ENCODE measurements at places on chromosomes 1 and 21.
A peak's percentile ranks its signal among the peaks of the same experiment; 100 is the strongest.

DNA sequence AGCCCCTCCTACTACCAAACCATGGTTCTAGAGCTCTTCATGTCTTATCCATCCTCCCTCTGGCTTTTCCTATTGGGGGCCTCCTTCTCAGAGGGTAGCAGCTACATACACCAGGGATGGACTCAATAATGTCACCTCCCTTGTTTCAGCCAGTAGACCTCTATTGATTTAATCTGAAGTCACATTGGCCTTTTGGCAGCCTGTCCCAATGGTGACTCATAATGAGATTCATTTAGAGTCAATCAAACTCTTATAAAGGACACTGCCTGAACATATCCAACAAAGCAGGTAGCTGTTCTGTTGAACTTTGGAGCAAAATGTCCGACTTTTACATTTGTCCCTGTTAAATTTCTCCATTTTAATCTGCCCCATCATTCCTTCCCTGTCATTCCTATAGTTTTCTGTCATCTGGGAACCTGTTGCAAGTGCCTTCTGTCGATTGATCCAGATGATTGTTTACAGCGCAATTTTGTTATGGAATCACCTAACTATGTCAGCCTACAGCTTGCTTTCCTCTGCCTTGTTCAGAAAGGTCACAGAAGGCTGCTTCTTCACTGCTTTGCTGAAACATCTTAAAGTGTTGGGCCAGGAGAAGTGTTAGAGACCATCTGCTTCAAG, 105.9 kb downstream of the ETS2 start:
- no peak for DNase-seq

- DNase-seq = no peak
These were observed 63.8 kb downstream of the BCAR3 start for GRCh38 chr1:93617670-93618499.

DNA sequence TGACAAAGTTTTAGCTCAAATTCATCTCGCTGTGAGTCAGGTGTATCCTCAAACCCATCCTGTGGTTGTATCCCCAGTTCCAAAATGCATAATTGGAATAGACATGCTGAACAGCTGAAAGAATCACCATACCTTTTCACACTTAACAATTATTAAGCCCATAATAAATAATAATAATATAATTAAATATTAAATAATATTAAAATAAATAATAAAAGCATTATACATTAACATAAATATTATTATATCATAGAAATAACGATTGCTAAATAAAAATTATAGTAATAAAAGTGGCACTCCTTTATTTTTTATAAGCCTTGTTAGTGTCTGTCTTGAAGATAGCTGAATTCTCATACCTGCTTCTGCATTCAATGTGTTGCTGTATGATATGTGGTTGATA, 257.5 kb upstream of the B3GALT2 start:
- DNase-seq = no peak

DNA sequence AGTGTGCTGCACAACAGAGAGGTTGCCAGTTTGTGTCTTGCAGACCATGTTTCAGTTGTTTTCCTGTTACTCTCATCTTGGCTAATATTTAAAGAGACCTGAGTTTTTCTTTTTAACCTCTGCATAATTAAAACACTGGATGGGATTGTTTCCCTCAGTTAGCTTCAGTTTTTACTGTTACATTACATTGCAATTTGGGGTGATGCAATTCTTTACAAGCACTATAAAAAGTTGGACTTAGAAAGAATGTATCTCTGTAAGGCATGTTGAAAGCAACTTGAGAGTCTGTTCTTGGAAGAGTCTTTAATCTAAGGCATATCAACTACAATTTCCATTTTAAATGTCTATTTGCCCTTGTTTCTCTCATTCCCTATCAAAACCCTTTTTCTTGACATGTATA, 99.1 kb downstream of the DNM3 start:
- no peak for DNase-seq

- no peak for DNase-seq
These were observed 796.3 kb downstream of the LRRIQ3 start for GRCh38 chr1:73401666-73402065.

GRCh38 chr1:54401799-54402198, 4.4 kb downstream of the SSBP3 start:
- no peak for DNase-seq

GRCh38 chr1:208216062-208216461, 28.1 kb downstream of the PLXNA2 start:
- no peak for DNase-seq

DNA sequence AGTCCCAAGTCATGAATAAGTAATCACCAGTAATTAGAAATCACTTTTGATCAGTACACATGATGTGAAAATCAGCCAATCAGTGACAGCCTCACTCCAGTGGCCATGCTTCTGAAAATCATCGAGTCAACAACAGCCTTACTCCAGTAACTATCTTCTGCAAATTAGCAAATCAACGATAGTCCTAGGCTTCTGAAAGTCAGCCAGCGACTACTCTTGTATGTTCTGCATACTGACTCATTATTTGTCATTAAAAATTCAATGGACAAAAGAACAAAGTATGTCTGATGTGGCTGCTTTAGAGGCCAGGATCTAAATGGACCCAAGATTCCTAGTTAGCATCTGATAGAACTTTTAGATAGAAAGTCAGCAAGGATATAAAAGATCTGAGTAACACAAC, 102.5 kb downstream of the GPR52 start:
- no peak for DNase-seq

DNA sequence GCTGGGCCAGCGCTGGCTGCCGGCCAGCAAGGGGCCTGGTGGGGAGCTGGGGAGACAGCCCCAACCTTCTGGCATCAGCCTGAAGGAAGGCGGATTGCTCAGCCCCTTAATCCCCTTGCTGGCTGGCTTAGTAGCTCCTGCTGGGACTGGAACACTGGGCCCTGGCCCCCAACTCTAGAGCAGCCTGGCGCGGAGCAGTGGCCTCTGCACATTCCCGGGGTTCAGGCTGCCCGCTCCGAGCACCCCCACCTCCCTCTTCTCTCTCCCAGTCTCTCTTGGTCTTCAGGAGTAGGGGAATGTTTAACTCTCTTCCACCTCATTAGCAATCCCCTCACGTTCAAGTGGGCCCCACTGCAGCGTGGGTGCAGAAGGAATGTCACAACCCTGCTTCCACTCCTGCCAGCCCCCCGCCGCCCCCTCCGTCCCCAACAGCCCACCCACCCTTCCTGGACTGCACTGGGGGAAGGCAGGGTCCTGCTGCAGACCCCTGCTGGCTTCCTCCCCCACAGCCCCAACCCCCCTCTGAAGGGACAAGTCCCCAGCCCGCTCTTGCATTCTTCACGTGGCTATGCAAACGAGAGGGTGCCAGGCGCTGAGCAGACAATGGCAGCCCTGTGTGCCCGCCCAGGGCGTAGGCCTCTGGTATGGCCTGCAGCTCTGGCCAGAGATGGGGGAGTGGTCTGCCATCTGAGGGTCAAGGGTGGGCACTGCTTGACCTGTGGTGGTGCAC, 980 bp upstream of the CLDN19 start:
- DNase-seq = no peak

GRCh38 chr1:180027949-180028445, 73.4 kb downstream of the CEP350 start:
- no peak for DNase-seq

GRCh38 chr1:31509124-31510072, 66.9 kb upstream of the TINAGL1 start:
- no peak for DNase-seq

DNA sequence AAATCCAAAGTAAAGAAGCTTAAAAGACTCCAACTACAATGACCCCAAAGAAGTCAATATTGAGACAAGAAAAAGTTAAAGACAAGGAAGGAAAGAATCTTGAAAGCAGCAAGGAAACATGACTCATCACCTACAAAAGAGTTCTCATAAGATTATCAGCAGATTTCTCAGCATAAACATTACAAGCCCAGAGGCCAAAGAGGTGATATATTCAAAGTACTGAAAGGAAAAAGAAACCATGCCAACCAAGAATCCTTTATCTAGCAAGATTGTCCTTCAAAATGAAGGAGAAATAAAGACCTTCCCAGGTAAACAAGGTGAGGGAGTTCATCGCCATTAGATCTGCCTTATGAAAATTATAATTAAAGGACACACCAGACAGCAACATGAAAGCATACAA, 49.8 kb downstream of the CSMD2 start:
- DNase-seq = no peak

DNA sequence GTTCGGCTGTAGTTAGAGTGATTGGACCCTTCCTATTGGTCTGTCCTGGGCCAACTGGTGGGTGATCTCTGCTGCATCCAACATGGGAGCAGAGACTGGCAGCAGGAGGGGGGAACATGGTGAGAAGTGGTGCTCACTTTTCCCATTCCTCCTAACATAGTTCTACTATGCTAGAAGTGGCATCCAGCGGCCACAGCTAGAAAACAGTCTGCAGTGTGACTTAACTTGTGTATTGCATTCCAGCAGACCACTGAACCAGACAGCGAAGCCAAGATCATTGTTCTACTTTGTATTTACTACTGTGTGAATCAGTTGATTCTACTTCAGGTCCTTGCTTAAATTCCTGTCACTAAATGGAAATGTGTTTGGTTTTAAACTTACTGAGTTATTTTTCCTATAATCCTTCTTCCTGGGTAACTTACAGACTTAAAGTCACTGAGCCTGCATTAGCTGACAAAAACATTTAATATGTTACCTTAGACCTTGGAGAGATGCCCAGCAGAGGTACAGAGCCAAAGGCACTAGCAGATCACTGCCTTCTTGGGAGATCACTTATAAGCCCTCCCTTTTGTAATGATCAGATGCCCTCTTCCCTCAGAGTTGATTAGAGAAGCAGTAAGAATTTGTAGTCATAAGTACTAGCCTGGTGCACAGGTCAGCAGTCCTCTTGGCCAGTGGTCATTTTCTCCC, 8.2 kb downstream of the FABP3 start:
- DNase-seq = no peak

DNA sequence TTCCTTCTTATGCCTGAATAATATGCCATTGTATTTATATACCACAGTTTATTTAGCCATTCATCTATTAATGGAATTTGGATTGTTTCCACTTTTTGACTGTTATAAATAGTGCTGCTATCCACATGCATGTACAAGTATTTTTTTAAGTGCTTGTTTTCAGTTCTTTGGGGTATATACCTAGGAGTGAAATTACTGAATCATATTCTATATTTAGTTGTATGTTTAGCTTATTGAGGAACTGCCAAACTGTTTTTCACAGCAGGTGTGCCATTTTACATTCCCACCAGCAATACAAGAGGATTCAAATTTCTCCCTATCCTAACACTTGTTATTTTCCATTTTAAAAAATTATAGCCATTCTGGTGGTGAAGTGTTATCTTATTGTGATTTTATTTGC, 7.6 kb upstream of the HJV start:
- DNase-seq = no peak

GRCh38 chr21:35437941-35438340, 388.8 kb upstream of the RUNX1 start:
- DNase-seq = no peak

GRCh38 chr1:62433861-62434617, 2.8 kb upstream of the USP1 start:
- peak; percentile 37 for DNase-seq

- no peak for DNase-seq
These were observed 272.3 kb upstream of the ST6GALNAC5 start for GRCh38 chr1:76595024-76595423.

- DNase-seq = peak; percentile 54
These were observed 39.6 kb downstream of the UCHL5 start for GRCh38 chr1:193019442-193020026.

- no peak for DNase-seq
These were observed 38.0 kb upstream of the RASAL2 start for GRCh38 chr1:178055779-178056471.

GRCh38 chr1:65630855-65631254, 161.8 kb upstream of the PDE4B start:
- no peak for DNase-seq

DNA sequence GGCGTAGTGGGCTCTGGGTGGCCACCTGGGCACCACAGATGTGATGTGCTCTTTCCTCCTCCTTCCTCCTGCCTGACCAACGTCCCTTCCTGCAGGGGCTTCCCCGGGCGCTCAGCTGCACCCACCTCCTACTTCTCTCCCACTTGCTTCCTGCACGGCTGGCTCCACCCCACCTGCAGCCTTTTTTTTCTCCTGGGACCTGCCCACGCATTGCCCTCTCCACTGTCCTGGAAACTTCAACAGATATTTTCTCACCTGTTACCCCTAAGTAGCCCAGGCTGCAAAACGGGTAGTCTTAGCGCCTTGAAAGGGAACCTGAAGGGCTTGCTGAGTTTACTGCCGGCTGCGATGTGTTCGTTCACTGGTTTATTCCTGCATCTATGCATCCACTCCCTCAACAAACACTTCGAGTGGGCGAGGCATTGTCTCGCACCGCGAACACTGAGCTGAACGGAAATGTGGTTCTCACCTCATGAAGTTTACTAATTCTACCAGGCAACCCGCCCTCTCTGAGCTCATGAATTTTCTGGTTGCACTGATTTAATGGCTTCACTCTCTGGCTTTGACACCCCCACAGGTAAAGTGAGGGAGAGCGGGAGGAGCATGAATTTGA, 23.6 kb downstream of the ZBTB18 start:
- no peak for DNase-seq

DNA sequence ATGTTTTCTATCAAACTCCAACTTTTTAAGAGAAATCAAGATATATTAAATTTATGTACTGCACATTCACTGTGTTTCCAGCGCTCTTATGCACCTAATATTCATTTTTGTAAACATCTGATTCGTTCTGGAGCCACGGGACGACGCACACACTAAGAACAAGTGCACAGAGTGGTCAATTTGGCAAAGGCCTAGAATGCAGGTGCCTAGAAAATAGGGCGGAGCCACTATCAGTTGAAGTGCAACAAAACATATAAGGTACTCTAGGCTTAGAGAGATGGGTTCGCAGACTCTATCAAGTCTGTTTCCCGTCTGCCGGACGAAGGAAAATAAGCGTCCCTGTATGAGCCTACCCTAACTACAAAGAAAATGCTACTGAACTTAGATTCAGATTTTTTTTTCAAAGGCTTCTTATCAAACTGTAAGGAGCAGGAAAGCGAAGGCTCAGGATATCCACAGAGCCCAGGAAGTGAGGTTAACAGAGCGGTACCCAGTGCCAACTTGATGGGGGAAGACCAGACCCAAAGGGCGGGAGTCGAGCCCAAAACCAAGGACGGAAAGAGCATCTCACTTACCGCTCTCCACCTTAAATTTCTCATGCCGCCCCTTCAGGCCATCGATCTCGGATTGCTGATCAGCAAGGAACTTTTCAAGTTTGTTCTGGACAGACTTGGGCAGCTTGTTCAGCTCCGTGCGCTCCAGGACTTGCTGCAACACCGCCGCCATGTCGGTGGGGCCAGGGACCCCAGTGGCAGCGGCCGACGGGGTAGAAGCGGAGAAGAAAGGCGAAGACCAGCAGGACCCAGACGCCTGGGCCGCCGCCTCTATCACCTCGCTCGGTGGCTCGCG, 526 bp downstream of the TPR start:
- no peak for DNase-seq

DNA sequence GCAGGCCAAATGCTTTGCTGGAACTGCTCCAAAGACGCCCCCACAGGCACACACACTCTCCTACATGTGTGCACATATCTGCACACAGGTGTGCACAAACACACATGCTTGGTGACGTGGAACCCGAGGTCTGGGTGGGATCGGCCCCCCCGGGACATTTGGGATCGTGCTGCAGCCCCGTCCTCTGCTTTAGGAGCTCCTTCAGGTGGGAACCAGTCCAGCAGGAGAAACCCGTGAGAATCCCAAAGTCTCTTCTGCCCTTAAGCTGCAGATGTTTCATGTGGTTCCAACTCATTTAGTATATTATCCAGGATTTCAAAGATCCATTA, 38.6 kb downstream of the UBE2G2 start:
- DNase-seq = no peak

- no peak for DNase-seq
These were observed 200.7 kb downstream of the CHRM3 start for GRCh38 chr1:239587066-239587465.

Measured in NCI-H1694 (cell line).